Activated CD8-positive, alpha-beta memory T cell treated with anti-CD3 and anti-CD28 coated beads for 24 hours (primary cell): ENCODE measurements at places on chromosomes 7 and 10.

DNA sequence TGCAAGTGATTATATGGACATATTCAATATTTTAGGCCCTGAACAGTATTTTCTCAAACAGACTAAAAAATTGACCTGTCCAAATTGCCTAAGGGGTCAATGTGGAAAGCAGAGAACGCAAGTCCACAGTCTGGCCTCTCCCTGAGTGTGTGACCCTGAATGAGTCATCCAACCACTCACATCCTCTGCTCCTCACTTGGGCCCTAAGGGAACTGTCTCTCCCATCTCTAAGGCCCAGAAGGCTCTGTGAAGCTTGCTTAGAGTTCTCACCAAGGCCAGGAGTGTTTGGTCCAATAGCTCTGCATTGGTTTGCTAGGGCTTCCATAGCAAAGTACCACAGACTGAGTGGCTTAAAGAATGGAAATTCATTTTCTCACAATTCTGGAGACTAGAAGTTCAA lies 155.1 kb downstream of the LSM5 start:
- DNase-seq, result no peak

GRCh38 chr7:13989126-13989948 lies at the start of gene ETV1:
TSS of gene ETV1 (minus strand) at chr7:13989666. CDS start at chr7:13989052, 614 bp downstream.
- no peak for DNase-seq

GRCh38 chr7:158497627-158498026 lies 90.0 kb downstream of the PTPRN2 start:
- DNase-seq, result no peak

DNA sequence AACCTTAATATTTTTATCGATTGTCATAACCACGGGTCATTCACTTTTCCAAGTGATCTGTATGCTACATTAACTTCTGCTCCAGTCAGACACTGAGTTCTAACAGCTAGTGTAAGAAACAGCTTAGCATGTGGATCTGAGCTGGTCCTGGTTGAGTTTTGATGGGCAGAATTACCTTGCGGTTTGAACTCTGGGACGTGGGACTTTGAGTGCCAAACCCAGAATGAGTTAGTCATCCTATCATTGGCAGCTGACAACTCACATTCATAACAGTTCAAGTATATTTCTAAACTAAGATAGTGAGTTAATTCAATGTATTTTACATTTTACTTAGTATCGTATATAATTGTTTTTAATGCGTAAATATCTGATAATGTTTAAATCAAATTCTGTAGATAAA lies 43.2 kb downstream of the C7orf33 start:
- DNase-seq, result no peak

DNA sequence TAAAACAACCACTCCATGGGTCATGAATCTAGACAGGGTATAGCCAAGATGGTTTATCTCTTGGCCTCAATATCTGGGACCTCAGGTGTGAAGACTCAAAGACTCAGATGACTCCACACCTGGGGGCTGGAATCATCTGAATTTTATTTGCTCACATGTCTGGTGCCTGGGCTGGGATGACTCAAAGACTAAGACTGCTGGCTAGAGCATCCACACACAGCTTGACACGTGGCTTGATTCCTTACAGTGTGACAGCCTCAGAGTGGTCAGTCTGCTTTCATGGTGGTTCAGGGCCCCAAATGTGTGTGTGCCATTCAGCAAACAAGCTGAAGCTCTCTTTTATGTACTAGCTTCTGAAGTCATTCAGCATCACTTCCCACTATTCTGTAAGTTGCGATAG lies 333.7 kb downstream of the RNLS start:
- DNase-seq, result no peak

GRCh38 chr10:4725917-4726606 lies 99.9 kb upstream of the AKR1E2 start:
- DNase-seq, result no peak
